ENCODE measurements at places on chromosomes 16 and 17.

- peak; percentile 18 for DNase-seq
Observed at GRCh38 chr16:8806272-8806983, 8.8 kb downstream of the PMM2 start.

DNA sequence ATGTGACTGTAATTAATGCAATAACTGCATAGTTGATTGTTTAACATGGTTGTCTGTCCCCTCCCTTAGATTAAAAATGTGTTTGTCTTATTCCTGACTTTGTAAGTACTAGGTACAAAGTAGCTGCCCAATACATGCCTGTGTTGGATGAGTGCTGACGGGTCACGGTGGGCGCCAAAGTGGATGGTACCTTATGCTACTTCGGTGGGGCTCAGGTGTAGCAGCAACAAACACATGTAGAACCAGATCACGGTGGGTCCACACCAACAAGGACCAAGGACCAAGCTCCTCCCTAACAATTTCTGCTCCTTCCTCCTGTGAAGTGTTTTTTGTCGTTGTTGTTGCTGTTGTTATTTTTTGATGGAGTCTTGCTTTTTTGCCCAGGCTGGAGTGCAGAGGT is 46.4 kb upstream of the ZFHX3 start:
- no peak for DNase-seq

DNA sequence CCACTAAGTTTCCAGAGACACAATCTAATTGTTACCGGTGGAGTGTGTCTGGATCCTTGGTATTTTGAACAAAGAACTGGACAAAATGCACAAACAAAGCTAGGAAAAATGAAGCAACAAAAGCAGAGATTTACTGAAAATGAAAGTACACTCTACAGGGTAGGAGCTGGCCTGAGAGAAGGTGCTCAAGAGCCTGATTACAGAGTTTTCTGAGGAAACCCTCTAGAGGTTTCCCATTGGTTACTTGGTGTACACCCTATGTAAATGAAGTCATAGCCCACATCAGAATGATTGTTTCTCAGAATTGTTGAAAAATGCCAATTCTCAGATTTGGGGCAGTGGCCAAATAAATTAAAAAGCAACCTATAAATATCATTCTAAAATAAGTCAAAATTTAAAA is 436.4 kb downstream of the KCNJ18 start:
- DNase-seq, result no peak

- no peak for DNase-seq
Observed at GRCh38 chr17:54793271-54793670, 107.4 kb upstream of the TOM1L1 start.

- DNase-seq, result no peak
Observed at GRCh38 chr17:35793257-35793656, 2.2 kb downstream of the MMP28 start.

DNA sequence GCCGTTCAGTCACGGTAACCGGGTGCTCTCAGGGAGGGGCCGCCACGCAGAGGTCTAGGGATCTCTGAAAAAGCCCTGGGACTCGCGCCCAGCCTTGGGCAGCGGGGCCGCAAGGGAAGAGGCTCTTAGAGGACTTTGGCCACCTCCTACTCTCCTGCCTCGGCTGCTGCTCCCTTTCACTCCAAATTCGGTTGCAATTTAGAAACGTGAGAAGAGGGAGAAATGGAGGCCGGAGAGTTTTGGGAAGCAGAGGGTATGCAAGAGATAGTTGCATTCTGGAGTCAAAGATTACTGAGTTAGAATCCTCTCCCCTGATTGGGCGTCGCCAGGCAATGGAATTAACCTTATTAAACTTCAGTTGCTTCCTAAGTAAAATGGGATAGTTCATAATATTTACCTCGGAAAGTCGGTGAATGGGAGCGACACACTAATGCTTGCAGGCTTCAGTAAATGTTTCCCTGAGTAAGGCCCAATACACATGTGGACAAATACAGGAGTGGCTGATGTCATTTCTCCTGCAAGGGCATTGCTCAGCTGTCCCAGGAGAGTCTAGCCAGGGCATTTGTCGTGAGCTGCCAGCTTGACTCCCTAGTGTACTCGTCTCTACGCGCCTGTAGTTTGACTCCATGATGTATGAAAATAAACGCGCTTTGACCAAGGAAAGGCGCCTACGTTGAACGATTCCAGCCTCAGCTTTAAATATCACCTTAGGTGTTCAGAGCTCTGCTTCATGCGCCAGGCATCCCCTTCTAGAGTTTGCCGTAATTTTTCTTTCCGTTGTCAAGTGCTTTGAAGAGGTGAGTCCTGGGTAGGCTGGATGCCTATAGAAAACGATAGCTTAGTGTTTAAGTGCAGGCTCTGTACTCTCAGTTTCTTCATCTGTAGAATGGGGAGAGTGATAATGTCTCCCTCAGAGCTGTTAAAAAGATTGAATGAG is 667 bp downstream of the OGFOD1 start:
- DNase-seq, result peak; percentile 14

GRCh38 chr17:5000237-5000639 is 2.5 kb downstream of the KIF1C start:
- peak; percentile 39 for DNase-seq

GRCh38 chr16:81975637-81976036 is 35.6 kb downstream of the SDR42E1 start:
- no peak for DNase-seq

- DNase-seq, result no peak
Observed at GRCh38 chr17:63314761-63315160, 131.3 kb downstream of the CYB561 start.

GRCh38 chr17:63071797-63072196 is 105.8 kb downstream of the TANC2 start:
- DNase-seq, result no peak

GRCh38 chr16:75459691-75460090 is 4.8 kb downstream of the TMEM170A start:
- DNase-seq, result no peak

GRCh38 chr16:13982451-13982850 is 62.5 kb downstream of the ERCC4 start:
- peak; percentile 71 for DNase-seq

GRCh38 chr17:40617678-40618240 is 29.9 kb downstream of the SMARCE1 start:
- no peak for DNase-seq

GRCh38 chr17:58759522-58759921 is 3.9 kb downstream of the PPM1E start:
- no peak for DNase-seq

DNA sequence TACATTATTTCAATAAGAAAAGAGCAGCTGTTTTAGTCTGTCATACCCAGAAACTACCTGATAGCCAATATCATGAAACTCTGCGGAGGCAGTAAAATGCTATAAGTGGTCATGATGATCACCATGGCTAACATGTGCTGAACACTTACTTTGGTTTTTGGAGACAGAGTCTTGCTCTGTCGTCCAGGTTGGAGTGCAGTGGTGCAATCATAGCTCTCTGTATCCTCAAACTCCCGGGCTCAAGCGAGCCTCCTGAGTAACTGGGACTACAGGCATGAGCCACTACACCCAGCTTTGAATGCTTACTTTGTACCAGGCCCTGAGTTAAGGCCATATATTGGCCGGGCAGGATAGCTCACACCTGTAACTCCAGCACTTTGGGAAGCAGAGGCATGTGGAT is 101.2 kb upstream of the DHX40 start:
- no peak for DNase-seq

DNA sequence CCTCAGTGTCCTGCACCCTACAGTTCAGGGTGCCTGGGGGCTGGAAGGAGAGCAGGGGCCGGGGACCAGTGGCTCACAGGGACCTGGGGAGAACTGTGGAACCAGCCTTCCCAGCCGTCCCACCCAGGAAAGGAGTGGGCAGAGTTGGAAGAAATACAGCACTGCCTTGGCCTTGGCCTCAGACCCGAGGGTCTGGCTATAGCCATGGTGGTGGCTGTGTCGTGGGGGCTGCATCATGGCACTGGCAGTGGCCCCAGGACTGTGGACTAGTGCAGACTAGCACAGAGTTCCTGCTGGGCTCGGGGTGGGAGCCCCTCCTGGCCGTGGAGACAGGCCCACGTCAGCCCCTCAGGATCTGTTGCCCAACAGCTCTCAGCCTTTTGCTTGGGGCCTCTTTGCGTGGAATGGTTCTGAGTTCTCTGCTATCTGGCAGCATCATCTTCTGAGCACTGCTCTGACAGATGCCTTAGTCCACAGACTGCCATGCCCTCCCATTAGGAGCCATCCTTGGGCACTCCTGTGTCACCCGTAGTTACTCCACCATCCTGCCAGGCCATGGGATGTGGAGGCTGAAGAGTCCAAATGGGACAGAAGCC is 12.6 kb upstream of the DNASE1 start:
- no peak for DNase-seq

DNA sequence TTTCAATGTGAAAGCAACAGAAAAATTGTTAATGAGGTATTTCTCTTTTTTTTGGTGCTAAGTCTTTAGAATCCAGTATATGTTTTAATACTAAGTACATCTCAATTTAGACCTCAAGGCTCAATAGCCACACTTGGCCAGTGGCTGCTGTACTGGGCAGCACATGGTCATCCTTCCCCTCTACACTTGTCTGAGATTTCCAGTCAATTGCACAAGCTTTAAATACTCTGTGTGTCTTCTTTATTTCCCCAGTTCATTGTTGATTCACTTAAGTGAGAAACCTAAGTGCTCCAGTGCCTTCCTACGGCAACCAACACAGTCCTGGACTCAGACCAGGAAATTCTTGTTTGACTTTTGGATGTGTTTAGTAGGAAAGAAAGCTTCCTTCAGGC is 62.2 kb downstream of the TNRC6C start:
- peak; percentile 20 for DNase-seq

GRCh38 chr16:19882186-19882585 is 2.5 kb downstream of the GPRC5B start:
- DNase-seq, result no peak

DNA sequence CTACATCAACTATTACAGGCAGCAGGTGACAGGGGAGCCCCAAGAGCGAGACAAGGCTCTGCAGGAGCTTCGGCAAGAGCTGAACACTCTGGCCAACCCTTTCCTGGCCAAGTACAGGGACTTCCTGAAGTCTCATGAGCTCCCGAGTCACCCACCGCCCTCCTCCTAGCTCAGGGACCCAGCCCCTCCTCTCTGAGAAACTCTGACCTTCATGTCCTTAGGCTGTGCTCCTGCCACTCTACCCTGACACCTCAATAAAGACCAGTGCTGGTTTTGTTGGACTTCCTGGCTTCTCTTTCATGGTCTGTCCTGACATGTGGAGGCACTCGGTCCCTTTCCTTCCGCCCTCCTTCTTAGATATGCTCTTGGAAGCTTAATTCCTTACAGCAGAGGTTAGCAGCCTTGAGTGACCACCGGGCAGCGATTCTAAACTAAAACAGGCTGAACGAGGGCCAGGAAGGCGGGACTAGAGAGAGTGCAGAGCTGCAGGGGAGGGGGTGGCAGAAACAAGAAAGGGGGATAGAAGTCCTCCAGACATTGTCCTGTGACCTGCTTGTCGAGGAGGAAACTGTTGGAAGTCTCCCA is 915 bp downstream of the AHSP start:
- no peak for DNase-seq

- DNase-seq, result no peak
Observed at GRCh38 chr16:81060576-81061306, 16.3 kb downstream of the C16orf46 start.

DNA sequence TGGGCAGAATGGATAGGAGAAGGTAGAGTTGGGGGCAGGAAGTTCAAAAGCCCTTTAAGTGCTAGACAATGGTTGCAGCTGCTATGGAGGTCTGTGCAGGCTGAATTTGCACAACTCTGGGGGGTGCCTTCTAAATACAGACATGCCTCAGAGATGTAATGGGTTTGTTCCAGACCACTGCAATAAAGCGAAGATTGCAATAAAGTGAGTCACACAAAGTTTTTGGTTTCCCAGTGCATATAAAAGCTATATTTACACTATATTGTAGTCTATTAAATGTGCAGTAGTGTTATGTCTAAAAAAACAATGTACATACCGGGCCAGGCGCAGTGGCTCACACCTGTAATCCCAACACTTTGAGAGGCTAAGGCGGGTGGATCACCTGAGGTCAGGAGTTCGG is 60.5 kb upstream of the MYOCD start:
- peak; percentile 90 for DNase-seq

GRCh38 chr16:85402910-85403692 is 210.0 kb upstream of the GSE1 start:
- peak; percentile 71 for DNase-seq

GRCh38 chr17:74543406-74543805 is 2.5 kb downstream of the CD300C start:
- DNase-seq, result no peak

DNA sequence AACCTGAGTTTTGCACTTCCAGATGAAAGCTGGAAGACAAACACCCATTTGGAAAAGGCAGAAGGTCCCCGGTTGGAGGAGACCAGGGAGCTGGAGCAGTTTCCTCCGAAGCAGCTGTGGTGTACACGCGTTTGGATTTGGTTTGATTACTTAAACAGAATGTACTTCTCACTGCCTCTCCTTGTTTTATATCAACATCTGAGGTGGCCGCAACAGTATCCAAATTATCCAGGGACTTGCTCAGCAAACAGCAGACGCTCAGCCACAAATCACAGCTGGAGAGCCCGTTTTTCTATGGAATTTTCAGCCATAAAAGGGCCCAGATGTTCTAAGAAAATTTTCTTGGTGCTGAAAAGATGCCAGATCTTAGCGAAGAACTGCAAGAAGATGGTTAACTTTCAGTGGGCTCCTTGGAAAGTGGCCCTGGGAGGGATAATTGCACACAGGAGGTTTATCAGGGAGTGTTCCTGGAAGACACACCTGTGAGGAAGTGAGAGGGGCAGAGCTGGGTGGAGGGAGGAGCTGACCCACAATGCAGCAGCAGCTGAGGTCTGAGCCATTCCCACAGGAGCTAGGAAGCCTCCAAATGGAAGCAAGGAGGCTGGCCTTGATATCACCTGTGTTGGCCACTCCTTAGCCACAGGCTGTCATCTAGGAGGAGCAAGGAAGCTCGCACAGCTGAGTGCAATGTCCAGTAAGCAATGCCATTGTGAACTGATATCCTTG is 28.9 kb upstream of the CDH5 start:
- peak; percentile 28 for DNase-seq

DNA sequence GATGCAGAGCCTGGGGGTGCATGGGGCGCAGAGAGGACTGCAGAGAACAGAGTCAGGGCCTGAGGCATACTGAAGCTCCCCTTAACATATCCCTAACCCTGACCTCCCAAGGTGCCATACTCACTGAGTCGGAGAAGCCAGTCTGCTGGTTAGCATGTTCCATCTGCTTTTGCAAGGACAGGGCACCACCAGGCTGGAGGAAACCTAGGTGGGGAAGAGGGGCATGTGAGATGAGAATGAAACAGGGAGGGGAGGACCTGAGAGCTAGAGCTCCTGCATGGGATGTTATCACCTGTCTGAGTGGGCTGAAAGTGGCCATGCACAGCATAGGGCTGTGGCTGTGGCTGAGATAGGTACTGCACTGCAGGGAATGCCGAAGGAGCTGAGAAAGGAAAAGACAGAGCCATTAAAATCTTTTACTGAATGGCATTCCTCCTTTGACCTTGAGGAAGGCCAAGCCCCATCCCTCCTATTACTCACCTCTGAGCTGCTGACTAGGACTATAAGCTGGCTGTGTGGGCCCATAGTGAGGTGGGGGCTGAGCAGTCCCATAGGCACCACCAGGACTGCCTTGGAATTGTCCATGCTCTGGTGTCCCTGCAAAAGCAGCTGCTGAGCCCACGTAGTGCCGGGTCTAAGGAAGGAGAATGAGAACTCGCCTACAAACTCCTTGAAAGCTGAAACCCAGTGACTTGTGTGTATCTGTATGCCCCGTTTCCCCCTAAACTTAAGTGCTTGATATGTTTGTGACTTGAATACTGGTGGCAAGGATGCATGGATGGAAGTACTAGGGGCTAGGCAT is 1.9 kb downstream of the GPS2 start:
- DNase-seq, result no peak

Measured in fibroblast of upper back skin (primary cell).